ENCODE measurements at places on chromosomes 4 and X.

DNA sequence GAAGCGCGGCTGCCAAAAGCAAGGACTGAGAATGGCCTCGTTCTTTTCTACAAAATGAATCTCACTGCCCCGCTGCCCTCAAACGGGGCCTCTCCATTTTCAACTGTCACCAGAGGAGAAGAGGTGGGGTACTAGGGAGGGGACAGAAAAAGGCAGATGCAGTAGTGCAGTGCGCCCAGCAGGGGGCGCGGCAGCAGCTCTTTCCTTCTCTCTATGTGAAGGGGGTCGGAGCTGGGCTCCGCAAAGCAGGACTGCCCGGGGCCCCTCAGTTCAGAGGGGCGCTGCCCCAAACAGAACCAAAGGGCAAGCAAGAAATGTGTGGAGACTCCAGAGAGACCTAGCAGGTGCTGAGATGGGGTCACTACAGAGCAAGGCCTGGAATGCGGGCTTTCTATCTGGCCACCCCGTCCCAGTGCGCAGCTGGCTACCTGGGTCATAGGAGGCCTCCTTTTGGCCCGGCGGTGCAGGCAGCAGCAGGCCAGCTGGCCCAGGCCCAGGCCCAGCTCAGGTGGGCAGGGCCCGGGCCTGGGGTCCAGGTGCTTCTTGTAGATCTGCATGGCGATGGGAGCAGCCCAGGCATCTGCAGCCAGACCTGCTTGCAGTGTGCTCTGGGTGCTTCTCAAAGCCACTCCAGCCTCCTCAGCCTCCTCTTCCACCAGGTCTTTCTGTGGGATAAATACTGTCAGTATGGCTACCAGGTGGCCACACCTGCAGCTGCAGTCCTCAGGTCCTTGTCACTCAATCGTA, 5.9 kb downstream of the IRAK1 start:
- peak; percentile 51 for ATAC-seq

DNA sequence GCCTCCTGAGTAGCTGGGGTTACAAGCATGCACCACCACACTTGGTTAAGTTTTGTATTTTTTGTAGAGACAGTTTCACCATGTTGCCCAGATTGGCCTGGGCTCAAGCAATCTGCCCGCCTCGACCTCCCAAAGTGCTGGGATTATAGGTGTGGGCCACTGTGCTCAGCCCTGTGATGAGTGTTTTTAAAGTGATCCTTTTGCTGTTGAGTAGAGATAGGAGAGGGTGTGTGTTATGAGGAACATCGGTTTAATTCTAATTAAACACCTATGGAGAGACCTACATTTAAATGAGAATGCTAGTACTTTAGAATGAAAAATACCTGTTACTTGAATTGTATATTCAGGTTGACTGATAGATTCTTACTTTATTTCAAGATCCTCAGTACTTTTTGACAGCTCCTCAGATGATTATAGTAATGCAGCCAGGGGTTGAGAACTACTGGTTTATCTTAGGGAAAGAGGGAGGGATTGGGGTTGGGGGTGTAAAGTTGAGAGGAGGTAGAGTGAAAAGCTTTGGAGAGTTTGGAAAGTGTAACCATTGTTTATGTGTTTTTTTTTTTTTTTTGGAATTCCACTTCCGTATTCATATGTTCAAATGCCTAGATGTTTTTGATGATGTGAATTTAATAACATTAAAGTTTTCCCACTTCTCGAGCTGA, 36.8 kb upstream of the DCK start:
- ATAC-seq: no peak

GRCh38 chrX:26851981-26852380, 611.2 kb downstream of the PPP4R3C start:
- ATAC-seq: no peak

DNA sequence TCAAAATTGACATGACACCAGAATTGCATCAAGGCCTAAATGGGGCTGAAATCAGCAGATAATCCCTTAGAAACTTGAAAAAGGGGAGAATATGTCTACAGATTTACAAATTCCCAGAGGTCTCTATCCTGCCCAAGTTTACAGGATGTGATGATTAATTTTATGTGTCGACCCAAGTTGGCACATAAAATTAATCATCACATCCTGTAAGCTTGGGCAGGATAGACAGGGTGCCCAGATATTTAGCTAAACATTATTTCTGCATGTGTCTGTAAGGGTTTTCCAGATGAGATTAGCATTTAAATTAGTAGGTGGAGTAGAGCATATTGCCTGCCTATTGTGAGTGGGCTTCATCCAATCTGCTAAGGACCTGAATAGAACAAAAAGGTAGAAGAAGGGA, 52.3 kb downstream of the ARHGEF6 start:
- ATAC-seq: no peak

DNA sequence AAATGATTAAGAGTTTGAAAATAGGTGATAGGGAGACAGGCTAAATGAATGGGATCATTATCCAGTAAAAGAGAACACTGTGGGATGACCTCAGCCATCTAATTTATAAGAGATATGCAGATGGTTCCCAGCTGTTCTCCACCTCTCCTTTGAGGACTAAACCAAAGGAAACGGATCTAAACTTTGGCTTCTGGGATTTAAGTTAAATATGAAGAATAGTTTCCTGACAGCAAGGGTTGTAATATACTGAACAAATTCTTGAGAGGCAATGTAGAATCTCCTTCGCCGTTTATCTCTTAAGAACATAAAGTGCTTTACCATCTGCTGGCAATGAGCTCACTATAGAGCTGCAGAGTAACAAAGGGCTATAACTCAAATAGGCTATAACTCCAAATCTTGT, 35.4 kb upstream of the HPGDS start:
- no peak for ATAC-seq

DNA sequence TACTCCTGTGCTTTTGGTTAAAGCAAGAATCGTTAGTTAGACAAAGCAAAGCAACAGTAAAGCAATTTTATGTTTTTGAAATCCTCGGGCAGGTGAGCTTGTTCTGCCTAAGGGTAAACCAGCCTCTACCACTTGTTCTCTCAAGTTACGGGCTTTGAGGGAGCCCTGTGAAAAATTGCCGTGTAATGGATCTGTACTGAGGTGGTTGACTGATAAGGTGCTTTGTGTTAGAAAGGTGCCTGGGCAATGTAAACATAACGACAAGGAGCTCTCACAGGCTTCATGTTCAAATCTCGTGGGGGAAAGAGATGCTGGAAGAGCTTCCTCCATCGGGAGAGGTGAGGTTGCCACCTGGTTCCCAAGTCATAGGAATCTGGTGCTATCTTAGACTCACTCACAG, 111.8 kb downstream of the TRAPPC11 start:
- no peak for ATAC-seq

DNA sequence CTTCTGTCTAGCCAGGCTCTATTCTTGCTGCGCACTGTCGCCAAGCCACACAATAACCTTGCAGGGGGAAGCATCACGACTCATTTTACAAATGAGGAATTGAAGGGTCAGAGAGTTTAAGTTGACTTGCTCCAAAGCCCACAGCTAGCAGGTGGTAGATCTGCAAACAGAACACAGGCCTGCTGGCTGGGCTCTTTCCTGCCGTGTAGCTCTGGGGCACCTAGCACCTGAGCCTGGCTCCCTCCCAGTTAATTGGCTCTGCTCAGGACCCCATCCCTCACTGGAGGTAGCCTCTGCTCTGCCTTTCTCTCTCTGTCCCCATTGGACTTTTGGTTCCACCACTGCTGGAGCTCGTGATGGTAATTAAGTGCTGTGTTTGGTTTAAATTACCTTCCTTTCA, 98.5 kb downstream of the NSUN7 start:
- ATAC-seq: no peak

DNA sequence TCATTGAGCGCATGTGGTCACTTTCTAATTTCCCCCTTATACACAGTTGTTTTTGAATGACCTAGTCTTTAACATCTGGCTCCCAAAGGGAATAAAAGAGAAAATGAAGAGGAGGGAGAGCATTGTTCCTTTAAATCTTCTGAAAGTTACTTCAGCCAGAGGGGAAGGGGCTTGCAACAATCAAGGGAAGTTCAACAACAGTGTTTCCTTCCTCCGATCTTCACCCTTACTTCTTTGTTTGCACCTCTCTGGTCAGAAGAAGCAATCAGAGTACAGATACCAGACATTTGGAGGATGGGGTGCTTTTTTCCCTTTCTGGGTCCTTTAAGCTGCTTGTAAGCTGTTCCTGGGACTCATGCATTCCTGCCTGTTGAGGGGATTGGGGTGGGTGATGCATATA, 125.4 kb downstream of the TBC1D19 start:
- ATAC-seq: no peak

- no peak for ATAC-seq
Observed at GRCh38 chr4:15550491-15550890, 80.8 kb downstream of the CC2D2A start.

DNA sequence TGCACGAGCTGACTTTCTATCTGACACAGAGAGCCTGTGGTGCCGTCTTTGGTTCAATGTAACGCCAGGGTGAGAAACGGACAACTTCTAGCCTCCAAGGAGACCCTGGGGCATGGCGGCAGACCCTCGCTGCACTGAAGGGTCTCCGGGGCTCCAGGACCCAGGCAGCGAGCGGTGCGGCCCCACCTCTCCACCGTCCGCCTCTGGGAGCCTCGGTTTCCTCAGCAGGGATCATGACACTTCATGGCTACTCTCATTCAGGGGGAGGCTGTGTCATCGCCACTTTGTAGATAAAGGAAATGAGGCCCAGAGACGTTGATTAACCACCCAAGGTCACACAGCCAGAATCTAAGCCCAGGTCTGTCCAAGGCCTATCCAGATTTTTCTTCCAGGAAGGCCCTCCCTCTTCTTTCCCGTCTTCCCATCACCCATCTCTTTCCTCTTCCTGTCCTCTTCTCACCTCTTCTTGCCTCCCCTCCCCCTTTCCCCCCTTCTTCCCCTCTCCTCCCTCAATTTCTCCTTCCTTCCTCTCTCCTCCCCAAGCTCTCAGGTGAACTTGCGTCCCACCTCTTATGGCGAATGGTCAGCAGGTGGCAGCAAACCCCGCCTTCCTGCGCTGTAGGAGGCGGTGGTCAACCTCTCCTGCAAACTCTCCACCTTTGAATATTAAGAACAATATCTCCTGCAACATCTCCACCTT, 69.3 kb upstream of the HMX1 start:
- ATAC-seq: no peak

- ATAC-seq: peak; percentile 81
Observed at GRCh38 chr4:153127760-153128494, 76.3 kb upstream of the TRIM2 start.

GRCh38 chr4:148477276-148477675, 35.1 kb upstream of the NR3C2 start:
- no peak for ATAC-seq

DNA sequence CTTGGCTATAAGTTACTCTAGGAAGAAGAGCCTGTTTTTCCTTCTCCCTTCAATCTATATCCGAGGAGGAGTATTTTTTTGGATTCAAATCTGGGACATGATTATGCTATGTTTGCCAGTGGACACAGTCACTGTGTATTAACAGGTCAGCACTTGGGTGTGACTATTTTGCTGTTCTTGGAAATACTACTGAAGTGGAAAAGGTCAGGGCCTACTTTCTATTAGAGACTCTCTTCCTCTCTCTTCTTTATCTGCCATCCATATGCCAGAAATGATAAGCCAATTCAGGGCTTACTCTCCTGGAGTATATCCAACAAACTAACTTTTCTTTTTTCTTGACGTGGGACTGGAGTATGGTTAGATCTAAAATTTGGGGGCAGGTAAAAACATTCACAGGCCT, 40.5 kb downstream of the MID1IP1 start:
- no peak for ATAC-seq

- ATAC-seq: no peak
Observed at GRCh38 chr4:161222889-161223288, 940.9 kb downstream of the FSTL5 start.

- ATAC-seq: no peak
Observed at GRCh38 chr4:136241221-136241986, 1290.9 kb downstream of the PCDH18 start.

DNA sequence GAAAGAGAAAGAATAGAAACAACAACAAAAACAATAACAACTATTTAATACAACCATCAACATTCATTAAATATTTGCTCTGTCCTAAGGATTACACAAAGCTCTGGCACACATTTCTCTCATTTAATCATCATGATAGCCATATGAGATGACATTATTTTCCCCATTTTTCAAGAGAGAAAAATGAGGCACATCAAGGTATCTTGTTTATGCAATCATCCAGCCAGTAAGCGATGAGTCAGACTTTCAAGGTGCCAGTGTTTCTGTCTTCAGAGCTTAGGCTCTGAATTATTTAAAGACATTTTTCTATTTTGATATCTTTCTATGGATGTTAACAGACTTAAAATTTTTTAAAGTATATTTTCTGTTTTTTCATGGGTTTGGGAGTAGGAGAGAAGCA, 541.8 kb upstream of the SMIM31 start:
- no peak for ATAC-seq

DNA sequence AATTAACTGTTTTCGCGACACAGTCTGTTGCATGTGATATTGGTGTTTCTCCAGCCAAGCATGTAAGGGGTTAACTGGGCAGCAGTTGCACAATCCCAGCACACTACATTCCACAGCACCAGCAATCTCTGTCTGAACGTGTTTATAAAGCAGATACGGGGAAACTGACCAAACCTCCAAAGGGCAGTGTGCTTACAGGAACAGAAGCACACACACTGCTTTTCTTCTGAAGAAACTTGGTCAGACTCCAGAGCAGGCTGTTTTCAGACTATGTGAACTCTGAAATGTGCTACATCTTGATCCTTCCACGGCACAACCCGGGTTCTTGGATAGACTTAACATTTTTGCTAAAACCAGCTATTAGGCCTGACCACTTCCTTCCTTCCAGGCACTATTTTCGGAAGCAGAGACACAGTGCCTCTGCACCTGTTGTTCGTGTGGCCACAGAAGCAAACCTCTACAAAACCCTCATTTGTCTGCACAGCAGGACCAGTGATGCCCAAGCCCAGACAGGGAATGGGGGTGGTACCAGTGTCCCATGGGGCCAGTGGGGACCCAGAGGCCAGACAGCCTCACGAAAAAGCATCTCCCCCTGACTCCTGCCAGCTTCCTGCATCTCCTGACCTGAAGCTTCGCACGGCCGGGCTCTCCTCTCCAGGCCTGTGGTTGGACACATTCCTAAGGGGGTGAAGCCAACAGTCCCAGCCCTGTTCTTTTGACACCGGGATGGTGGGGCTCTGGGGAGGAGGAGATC, 90.1 kb downstream of the IRF2 start:
- ATAC-seq: peak; percentile 81
